Heart right ventricle (tissue), 16 donors: ENCODE measurements at places on chromosomes 2 and 18.

GRCh38 chr2:239700686-239701345 is 300.0 kb upstream of the HDAC4 start:
- DNase-seq: no peak

DNA sequence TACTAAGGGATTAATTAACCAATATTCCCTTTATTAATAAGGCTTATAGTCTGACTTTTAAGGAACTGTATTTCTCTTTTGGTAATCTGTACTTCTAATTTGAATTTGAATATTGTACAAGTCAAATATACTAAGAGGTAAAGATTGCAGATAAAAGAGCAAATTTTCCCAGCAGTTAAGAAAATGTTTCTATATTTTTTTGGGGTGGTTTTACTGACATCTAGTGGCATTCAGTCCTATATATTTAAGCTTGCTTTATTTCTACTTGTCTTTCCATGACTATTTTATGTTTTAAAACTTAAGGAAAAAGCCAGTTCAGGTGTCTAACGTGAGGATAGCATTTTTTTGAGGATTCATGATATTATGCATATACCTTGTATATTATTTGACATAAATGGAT is 41.6 kb downstream of the TDRD15 start:
- DNase-seq: no peak

- no peak for DNase-seq
These were observed 56.2 kb downstream of the KCNG2 start for GRCh38 chr18:79853993-79854364.

DNA sequence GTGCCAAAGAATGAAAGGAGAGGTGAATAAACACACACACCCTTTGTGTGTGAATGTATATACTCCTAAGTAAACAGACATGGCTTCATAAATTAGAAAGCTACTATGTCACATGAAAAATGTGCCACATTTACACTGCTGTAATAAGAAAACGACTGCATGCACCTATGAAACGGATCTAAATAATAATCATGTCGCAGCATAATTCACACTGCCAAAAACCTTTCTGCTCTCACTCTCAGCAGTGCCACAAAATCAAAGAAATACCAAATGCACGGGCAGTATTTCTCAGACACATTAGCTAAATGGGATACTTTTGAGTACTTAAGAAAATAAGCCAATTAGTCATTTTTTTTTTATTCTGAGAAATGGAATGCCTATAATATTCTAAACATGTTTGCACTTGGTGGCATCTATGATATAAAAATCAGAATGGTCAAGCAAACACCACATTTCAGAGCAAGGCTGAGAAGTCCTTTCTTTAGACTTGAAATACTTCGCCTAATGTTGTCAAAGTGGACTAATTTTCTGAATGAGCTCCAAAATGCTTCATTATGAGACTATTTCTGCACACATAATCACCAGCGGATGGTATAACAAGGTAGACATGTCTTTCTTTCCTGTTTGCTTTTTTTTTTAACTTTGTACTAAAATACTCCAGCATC is 6.6 kb downstream of the BCL11A start:
- DNase-seq: no peak

DNA sequence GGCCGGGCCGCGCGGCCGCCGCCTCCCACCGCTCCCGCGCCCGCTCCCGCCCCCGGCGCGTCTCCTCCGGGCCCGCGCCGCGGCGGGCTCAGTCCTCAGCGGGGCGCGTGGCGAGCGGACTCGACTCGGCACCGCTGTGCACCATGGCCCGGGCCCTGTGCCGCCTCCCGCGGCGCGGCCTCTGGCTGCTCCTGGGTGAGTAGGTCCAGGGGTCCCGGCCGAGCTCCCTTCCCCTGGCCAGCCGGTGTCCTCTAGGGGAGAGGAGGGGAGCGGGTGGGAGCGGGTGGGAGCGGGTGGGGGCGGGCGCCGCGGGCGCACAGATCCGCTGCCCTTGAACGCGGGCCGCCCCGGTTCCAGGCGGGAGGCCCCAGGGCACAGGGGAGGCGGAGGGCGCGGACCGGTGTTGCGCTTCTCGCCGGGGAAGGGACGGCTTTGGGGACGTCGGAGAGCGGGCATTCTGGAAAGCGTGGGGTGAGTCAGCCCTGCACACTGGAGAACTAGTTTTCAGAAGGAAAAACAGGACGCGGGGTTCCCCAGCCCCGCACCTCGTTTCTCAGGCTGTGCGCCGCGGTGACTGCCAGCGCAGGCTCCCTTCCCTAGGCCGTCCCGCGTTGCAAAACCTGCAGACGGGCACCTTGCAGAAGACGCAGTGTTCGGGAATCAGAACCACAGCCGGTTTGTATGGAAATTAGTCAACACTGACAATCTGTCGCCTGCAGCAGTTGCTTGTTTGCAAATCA is at the start of gene RAMP1:
Gene RAMP1, plus strand, starts transcription at position 91 of the 740 bp plus-strand sequence. Its CDS starts 53 bp downstream, at position 144.
- no peak for DNase-seq

DNA sequence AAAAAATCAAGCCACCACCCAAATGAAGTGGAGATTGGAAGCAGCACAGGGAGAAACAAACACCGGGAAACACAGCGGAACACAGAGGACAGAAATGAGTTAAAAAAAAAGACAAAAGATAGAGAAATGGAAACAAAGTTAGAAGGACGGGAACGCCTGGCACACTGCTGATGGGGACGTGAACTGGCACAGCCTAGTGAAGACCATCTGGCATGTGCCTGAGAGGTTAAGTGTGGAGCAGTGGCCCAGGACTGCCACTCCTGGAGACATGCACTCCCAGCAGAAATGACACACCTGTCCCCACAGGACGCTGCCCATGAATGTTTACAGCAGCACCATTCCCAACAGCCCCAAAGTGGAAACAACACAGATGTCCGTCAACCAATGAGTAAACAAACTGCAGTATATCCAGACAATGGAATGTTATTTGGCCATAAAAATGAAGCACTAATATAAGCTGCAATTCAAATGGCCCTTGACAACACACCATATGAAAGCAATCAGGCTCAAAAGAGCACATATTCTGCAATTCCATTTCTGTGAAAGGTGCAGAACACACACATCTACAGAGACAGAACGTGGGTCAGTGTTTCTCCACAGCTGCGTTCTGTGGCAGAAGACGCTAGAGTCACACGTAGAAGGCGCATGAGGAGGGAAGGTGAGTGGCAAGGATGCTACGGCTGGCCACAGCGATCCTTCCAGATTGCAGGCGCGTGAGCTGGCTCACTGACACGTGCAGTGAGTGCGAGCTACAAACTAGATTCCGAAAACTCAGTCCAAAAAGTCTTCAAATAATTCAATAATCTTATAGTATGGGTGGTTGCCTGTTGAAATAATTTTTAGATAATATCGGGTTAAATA is 24.6 kb downstream of the THAP4 start:
- DNase-seq: no peak

DNA sequence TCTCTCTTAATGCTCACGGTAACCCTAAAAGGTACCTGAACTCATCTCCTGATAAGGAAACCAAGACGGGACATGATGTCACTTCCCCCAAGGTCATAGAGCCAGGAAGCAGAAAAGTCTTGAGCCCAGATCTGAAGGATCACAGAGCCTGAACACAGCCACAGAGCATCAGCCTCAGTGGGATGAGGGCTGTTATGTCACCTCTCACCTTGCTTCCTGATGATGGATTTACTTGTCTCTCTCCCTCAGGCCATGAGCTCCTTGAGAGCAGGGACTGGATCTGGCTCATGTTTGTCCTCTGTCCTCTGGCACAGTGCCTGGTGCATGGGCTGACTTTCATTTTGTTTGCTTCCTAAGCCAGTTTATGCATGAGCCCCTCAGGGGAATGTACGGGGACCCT is 54.2 kb downstream of the SERTAD2 start:
- no peak for DNase-seq

GRCh38 chr2:237885111-237885930 is 25.9 kb downstream of the RAMP1 start:
- no peak for DNase-seq

DNA sequence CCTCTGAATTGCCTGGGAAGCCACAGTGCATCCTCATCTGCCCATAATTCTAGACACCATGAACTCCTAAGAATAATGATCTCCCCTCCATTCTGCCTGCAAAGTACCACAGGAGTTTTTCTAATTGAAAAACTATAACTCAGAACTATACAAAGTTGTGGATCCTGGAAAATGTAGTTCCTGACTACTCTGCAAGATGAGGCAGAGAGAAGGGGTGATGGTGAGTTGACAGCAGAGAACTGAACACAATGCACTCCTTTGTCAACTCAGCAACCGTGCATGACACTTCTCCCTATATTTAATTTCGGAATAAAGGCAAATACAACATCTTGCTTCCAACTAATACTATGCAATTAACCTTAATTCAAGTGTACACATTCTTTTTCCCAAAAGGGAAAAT is 471.1 kb upstream of the FAM98A start:
- DNase-seq: no peak

- no peak for DNase-seq
These were observed 18.4 kb downstream of the VPS54 start for GRCh38 chr2:64000630-64001381.

DNA sequence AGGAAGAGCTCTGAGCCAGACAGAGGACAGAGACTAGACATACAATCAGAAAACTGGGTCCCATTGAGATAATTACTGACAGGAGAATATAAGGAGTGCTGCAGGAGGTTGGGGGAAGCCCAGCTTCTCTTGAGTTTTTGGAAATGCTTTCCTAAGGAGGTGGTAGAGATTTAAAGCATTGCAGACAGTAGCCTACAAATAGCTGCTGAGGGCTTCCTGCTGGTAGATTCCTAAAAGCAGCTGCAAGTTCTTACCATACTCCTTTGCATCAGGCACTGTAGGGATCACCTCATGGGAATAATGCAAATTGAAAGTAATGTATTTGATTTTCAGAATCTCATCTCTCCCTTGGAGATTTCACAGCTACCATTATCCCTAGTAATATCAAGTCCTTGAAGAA is 902.6 kb upstream of the GCFC2 start:
- DNase-seq: no peak

- no peak for DNase-seq
These were observed 49.1 kb downstream of the ZEB2 start for GRCh38 chr2:144470816-144471215.

DNA sequence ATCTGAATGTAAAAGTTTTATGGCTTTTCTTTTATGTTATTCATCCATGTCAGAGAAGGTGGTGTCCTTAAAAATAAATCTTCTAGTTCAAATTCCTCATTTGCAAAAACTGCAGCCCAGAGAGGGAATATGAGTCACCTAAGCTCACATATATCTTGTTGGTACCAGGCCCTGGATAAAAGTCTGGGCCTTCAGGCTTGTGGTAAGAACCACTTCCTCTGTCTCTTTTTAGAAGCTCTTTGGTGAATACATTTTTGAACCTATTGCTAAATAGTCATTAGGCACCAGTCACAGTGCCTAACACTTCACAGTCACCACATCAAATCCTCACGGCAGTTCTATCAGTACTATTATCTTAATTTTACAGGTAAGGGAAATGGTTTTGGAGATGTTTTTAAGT is 199.2 kb downstream of the KCNS3 start:
- no peak for DNase-seq

DNA sequence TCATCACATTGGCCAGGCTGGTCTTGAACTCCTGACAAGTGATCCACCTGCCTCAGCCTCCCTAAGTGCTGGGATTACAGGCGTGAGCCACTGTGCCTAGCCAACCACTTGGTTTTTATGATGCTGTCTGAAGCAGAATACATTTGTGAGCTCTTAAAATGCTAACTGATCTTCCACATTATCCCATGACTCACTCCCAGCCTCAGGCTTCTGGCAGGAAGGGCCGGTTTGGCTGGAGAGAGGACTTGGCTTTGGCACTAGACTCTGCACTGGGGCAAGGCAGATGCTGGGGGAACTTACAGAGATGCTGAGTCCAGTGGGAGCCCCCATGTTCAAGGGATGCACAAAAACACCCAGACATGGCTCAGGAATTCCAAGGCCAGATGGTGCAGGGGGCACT is 40.5 kb upstream of the SH3BP4 start:
- DNase-seq: no peak

- DNase-seq: no peak
These were observed 49.4 kb downstream of the TWIST2 start for GRCh38 chr2:238897122-238897880.

- DNase-seq: no peak
These were observed 123.9 kb upstream of the SRD5A2 start for GRCh38 chr2:31704561-31705212.

DNA sequence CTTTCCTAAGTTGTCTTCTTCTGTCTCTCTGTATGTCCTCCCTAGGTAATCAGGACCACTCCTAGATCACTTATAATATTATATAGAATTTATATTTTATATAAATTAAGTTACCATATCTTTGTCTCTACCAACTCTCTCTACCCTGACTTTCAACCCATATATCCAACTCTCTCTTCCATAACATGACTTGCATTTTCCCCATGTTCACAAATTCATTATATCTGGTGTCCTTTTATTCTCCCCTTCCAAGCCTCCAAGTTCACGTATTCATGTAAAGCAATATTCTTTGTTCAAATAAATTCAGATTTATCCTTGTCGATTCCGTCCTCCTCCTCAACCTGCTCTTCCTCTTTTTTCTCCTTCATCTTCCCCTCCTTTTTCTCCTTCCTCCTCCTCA is 127.5 kb downstream of the XIRP2 start:
- DNase-seq: no peak

DNA sequence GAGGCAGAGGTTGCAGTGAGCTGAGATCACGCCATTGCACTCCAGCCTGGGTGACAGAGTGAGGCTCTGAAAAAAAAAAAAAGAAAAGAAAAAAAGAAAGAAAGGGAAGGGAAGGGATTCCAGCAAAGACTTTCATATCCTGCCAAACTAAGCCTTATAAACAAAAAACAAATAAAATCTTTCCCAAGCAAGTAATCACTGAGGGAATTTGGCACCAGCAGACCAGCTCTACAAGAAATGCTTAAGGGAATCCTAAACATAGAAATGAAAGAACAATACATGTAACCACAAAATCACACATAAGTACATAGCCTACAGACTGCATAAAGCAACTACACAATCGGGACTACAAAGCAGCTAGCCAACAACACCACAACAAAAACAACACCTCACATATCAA is 79.1 kb downstream of the TRABD2A start:
- no peak for DNase-seq

GRCh38 chr2:74181739-74182138 is 3.1 kb upstream of the MOB1A start:
- DNase-seq: no peak

- DNase-seq: no peak
These were observed 22.8 kb upstream of the ME2 start for GRCh38 chr18:50855976-50856757.

DNA sequence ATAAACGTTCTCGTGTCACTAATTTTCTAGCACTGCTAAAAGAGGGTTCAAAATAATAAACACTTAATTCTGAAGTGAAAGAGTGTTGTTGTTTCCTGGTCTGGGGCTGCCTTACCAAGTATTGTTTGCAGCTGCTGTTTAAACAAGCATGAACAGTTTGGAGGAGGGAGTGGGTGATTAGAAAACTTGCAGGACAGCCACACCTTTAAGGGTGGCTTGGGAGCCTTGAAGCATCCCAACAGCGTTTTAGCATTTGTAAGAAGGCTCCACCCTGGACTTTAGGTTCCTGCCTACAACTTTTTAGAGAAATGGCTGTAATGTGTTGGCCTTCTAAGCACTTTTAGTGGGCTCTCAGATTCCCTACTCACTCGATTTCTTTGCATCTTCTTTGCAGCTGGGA is 371.6 kb downstream of the TGIF1 start:
- no peak for DNase-seq

GRCh38 chr2:115524452-115524851 is 1082.0 kb downstream of the DPP10 start:
- no peak for DNase-seq

- peak; percentile 85 for DNase-seq
These were observed at the start of gene ITSN2 for GRCh38 chr2:24360050-24360962. TSS of gene ITSN2 (minus strand) at chr2:24360536. CDS start at chr2:24328082, 32,454 bp downstream.

GRCh38 chr18:9454061-9454703 is 21.1 kb upstream of the RALBP1 start:
- DNase-seq: no peak
